NCI-H2171 (cell line): ENCODE measurements at places on chromosomes 16 and 17.

- no peak for DNase-seq
These were observed 45.2 kb downstream of the TMEM100 start for GRCh38 chr17:55677446-55677845.

DNA sequence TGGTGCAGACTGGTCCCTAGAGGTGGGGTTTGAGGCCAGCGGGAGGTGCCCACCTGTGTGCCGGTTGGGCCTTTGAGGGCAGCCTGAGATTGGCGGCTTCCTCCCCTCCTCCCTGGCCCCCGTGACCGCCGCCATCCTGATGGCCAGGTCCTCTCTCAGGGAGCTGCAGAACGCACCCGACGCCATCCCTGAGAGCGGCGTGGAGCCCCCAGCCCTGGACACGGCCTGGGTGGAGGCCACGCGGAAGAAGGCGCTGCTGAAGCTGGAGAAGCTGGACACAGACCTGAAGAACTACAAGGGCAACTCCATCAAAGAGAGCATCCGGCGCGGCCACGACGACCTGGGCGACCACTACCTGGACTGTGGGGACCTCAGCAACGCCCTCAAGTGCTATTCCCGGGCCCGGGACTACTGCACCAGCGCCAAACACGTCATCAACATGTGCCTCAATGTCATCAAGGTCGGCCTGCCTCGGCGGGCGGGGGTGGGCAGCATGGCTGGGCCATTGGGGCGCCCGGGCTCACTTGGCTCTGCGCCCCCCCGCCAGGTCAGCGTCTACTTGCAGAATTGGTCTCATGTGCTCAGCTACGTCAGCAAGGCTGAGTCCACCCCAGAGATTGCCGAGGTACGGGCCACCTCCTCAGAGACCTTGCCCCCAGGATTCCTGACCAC is 2.8 kb downstream of the GPS1 start:
- DNase-seq = no peak

- no peak for DNase-seq
These were observed 53.4 kb downstream of the NUP93 start for GRCh38 chr16:56783344-56783743.

- no peak for DNase-seq
These were observed 1.4 kb upstream of the KRT19 start for GRCh38 chr17:41529491-41529915.

DNA sequence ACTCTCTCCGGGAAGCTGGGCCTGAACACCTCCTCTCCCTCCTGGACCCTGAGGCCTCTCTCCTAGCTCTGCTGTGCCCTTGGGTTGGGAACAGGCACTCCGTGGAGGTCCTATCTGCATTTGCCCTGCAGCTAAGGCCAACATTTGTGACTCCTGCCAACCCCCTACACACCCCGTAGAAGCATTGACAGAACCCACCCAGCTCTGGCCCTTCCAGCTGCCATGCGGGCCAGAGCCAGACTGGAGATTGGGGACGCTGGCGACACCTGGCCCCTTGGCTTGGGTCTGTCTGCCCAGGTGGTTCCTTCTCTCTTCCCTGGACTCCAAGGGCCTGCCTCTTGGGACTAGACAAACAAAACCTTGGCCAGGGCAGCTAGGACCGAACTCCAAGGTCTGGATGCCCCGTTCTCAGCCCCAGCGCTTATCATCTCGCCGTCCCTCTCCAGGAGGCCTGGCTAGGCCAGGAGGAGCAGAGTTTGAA is 644 bp upstream of the RHBDF2 start:
- no peak for DNase-seq

- no peak for DNase-seq
These were observed 212.8 kb downstream of the MSI2 start for GRCh38 chr17:57468932-57469775.

DNA sequence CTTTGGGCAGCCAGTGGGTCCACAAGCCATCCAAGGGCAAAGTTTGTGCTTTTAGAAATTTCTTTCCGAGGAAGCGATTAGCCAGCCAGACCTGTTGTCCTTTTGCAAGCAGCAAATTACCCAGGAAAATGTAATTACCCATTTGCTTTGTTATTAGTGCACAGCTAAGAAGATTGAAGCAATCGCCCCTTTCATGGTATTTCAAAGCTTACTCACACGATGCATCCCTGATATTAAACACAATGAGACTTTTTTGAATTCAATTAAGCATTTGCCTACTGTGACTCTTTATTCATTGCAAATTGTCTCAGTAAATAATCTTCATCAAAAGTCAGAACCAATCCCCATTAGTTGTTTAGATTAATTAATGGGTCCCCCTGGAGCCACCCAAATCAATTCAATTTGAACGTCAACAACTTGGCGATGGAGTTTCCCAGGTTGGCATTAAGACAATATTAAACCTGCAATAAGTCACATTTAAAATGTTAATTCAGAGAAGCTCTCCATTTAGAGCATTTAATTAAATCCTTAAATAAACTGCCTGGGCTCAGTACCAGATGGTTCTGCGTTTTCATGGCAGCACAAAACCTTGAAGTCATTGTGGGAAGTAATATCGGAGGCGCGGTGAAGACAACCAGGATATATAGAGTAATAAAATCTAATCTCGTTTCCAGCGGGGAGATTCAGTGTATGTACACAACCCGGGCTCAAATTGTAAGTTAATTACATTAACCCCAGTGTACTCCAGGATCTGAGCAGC is 366.2 kb upstream of the TNRC6C start:
- no peak for DNase-seq

GRCh38 chr17:82884341-82884969 is 44.6 kb upstream of the ZNF750 start:
- no peak for DNase-seq

GRCh38 chr16:48452991-48453760 is 68.0 kb upstream of the SIAH1 start:
- no peak for DNase-seq

DNA sequence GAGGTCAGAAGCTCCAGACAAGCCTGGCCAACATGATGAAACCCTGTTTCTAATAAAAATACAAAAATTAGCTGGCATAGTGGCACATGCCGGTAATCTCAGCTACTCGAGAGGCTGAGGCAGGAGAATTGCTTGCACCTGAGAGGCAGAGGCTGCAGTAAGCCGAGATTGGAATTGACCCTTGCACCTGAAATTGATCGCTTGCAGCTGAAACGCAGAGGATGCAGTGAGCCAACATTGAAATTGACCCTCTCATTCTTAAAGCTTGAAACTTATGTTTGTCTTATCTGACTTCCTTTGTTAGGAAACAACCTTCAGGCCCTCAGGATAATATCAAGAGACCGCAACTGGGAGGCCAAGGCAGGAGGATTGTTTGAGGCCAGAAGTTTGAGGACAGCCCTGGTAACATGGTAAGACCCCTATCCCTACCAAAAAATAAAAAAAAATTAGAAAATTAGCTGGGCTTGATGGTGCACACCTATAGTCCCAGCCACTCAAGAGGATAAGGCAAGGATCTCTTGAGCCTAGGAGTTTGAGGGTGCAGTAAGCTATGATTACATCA is 376.6 kb upstream of the XYLT1 start:
- DNase-seq = no peak

GRCh38 chr17:72419866-72420774 is 299.3 kb downstream of the SOX9 start:
- DNase-seq = no peak

DNA sequence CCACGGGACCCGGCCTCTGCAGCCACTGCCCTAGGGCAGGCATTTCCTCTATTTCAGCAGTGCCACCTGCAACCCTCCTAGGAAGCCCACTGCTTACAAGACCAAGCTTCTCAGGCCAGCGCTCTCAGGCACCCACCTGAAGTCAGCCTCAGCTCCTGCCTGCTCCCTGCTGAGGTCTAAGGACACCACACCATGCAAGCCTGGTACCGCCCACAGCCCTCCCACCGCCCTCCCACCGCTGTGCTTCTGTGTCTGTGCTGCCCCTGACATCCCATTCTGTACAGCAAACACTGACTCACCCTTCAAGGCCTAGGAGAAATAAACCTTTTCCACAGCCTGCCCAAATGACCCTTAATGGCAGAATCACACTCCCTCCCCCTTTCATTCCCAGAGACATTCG is 6.3 kb downstream of the CLUH start:
- DNase-seq = no peak

DNA sequence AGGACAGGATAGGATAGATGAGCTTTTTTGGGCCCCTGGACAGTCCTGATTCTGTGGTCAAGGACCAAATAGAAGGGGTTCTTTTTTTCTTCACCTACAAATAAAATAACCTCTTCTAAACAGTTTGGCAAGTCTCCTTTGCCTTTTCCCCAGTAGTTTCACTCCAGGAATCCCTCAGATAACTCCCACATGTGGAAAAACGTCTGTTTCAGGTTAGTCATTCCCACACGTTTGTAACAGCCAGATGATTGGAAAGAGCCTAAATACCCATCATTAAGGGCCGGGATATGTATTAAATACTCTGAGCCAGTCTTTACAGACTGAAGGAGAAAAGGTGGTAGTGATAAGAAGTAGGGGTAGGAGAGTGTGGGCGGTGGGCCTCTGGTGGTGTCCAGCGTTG is 58.3 kb downstream of the PLD6 start:
- DNase-seq = no peak

- no peak for DNase-seq
These were observed 4.1 kb upstream of the LCMT1 start for GRCh38 chr16:25107466-25107792.

GRCh38 chr16:53757971-53758609 is 54.1 kb downstream of the FTO start:
- no peak for DNase-seq

- no peak for DNase-seq
These were observed 7.3 kb downstream of the CMTM4 start for GRCh38 chr16:66689282-66689681.

- DNase-seq = peak; percentile 95
These were observed 1.5 kb upstream of the ESRP2 start for GRCh38 chr16:68237243-68238028.

- DNase-seq = peak; percentile 89
These were observed 7.7 kb upstream of the PPL start for GRCh38 chr16:4944333-4945281.

GRCh38 chr17:63816123-63816522 is 11.1 kb upstream of the PSMC5 start:
- DNase-seq = no peak

- DNase-seq = no peak
These were observed 126.2 kb downstream of the WSCD1 start for GRCh38 chr17:6196355-6196754.

- DNase-seq = no peak
These were observed 139.0 kb upstream of the HS3ST3A1 start for GRCh38 chr17:13740686-13741085.

DNA sequence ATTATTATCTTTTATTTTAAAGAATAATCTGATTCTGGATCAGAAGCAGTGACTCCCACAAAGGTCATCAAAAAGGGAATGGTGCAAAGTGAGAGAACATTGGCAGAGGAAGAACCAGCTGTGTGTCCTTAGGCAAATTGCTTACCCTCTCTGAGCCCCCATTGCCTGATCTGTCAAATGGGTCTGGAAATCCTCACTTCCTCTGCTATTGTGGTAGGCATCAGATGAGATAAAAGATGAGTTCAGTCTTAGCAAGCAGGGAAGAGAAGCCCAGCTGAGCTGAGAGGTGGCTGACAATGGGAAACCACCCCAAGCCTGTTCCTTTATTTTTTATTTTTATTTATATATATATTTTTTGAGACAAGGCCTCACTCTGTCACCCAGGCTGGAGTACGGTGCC is 24.2 kb upstream of the PLCG2 start:
- no peak for DNase-seq

GRCh38 chr16:82379551-82379950 is 209.5 kb upstream of the MPHOSPH6 start:
- peak; percentile 37 for DNase-seq

- DNase-seq = no peak
These were observed 14.6 kb downstream of the ABCC3 start for GRCh38 chr17:50649042-50649908.

DNA sequence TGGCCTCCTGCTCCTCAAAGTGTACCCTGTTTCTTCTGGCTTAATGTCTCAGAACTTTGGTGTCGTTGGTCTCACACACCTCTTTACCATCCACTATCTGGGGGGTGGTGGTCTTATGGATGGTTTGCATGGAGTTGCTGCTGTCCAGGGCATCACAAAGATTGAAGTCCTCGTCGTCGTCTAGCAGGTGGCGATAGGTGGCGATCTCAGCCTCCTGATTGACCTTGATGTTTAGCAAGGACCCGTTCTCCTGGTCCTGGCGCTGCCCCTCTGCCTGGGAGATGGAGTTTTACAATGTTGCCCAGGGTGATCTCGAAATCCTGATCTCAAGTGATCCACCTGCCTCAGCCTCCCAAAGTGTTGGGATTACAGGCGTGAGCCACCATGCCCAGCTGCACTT is 31.1 kb upstream of the HELZ start:
- DNase-seq = no peak

DNA sequence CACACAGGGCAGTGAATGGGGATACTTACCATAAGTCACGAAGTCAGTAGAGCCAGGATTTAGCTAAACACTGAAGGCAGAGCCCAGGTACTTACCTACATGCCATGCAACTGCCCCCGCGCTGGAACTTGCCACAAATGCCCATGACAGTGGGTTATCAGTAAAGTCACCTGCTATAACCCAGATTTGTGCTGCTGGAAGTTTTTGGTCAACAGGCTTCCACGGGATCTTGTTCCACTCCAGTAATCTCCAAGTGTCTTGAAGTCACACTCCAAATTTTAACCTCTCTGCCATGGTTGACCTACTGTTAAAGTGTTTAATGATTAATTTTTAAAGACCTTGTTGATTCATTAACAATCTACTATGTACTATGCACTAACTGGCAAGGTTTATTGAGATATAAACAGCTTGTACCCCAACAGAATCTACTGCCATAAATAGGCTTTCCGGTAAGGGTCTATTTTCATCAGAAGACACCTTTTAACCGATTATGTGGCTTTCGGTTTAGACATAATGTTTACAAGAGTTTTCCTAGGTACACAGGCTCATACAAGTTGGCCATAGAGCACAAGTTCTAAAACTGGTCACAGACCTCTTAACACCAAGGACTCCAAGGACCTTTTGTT is 6.3 kb upstream of the SLC5A11 start:
- DNase-seq = no peak

DNA sequence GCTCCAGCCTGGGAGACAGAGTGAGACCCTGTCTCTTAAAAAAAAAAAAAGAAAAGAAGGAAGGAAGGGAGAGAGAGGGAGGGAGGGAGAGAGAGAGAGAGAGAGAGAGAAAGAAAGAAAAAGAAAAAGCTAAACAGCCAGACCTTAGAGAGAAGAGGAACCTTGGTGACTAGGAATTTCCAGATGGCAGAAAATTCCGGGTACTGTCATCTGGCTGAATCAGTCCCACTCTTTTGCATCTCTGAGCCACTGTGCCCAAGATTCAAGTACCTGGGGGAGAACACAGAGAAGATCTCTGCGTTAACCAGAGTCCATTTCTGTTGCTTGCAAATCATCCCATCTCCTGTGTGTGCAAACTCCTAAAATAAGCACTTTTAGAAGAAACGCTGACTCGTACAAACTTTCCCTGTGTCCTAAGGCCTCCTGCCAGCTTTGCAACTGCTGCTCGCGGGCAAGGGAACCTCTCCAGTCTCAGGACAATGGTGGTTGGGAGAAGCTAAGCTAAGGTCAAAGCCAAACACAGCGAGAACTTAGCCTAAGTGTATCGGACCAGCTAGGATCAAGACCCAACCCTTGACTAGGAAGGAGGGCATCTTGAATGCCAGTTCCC is 18.0 kb downstream of the BMERB1 start:
- DNase-seq = no peak

DNA sequence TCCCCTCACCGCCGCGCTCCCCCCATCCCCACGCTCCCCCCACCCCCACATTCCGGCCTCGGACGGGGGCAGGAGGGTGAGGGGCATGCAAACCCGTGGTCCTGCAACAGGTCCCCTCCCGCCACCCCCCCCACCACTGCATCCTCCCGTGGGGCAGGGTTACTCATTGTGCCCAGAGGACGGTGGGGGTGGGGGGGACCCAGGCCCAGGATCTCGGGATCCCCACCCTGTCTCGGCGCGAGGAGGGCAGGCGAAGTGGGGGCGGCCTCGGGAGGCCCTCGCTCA is 8.5 kb downstream of the SLC22A31 start:
- DNase-seq = no peak
